Tibial nerve (tissue), 4 donors: ENCODE measurements at places on chromosomes 4 and X.

DNA sequence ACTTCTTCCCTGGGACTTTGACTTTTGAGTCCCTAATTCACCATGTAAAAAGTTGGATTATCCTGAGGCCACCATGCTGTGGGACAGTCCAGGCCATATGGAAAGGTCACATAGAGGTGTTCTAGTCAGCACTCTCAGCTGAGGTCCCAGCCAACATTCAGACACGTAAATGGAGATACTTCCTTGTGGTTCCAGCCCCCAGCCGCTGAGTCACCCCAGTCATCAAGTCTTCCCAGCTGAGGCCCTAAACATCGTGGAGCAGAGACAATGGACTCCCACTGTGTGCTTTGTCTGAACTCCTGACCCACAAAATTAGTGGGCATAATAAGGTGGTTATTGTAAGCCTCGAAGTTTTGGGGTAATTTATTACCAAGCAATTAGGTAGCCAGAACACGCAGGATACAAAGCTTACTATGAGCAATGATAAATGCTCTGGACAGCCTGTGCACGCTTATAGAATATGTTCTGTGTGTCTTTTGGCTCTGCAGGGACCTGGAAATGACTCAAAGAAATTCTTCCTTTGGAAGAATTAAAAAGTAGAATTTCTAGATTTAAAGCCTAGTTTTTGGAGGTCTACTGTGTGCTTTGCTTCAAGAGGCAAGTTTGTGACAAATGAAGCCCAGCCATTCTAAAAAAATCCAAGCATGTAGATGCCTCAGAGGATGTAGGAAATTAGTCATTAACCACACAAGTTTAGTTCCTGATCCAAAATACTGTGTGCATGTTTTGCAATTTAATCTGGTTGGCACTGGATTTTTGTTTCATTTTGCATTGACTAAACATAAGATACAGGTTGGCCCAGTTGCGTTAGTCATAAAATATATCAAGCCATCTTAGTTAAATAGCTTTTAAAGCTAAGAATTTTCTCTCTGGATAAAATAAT, 33.2 kb upstream of the SLC9A7 start:
- H3K27ac ChIP-seq, result no peak overlapping the region
- H3K36me3 ChIP-seq, result no peaks in the 10 kb centered on the region

- no peak for DNase-seq
- H3K4me1 ChIP-seq, result no peaks in the 10 kb centered on the region
- no peak overlapping the region for H3K4me3 ChIP-seq
- H3K27ac ChIP-seq, result no peak overlapping the region
Measured at GRCh38 chr4:16066586-16067128, 17.2 kb downstream of the PROM1 start.

DNA sequence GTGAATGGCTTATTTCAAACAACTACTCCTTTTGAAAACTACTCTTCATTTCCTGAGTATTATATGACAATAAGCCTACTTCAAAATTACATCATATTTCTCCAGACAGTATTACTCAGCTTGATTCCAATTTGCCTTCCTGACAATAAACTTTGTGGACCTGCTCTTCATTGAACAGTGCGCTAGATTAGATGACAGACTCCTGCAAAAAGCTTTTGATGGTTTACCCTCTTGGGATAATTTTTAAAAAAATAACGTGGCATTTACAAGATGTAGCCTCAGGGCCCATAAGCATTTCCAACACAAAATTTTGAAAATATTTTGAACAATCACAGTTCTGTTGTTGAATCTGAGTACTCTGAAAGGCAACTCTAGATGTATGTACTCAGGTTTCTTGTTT, 25.9 kb downstream of the MGAT4D start:
- no peak overlapping the region for H3K27ac ChIP-seq
- no peaks in the 10 kb centered on the region for H3K4me1 ChIP-seq
- no peaks in the 10 kb centered on the region for H3K36me3 ChIP-seq
- H3K27me3 ChIP-seq, result no peaks in the 10 kb centered on the region
- H3K4me3 ChIP-seq, result no peak overlapping the region

DNA sequence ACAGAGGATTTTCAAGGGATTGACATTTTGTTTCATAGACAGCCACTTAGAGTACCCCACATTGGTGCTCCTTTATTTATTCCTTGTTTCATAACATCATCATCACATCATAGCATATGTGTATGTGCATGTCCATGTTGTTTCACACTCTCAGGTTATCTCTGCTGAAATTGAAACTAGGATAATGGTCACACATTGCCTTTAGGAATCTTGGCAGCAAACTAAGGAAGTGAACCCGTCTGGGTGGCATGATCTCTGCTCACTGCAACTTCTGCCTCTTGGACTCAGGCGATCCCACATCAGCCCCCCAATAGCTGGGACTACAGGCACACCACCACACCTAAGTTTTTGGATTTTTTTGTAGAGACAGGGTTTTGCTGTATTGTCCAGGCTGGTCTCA, 234.2 kb upstream of the ANKRD50 start:
- H3K36me3 ChIP-seq, result no peaks in the 10 kb centered on the region
- H3K27ac ChIP-seq, result no peak overlapping the region
- no peaks in the 10 kb centered on the region for H3K27me3 ChIP-seq
- DNase-seq, result no peak
- no peaks in the 10 kb centered on the region for H3K4me1 ChIP-seq

- H3K36me3 ChIP-seq, result no peaks in the 10 kb centered on the region
- no peak overlapping the region for H3K27ac ChIP-seq
- no peaks in the 10 kb centered on the region for H3K27me3 ChIP-seq
- DNase-seq, result no peak
- H3K4me1 ChIP-seq, result no peaks in the 10 kb centered on the region
Measured at GRCh38 chr4:110372485-110372884, 103.5 kb upstream of the ENPEP start.

GRCh38 chrX:100975212-100975611, 5.7 kb downstream of the ARL13A start:
- no peak overlapping the region for H3K27ac ChIP-seq
- H3K27me3 ChIP-seq, result no peaks in the 10 kb centered on the region
- H3K4me1 ChIP-seq, result no peaks in the 10 kb centered on the region
- DNase-seq, result no peak
- H3K4me3 ChIP-seq, result no peak overlapping the region

- H3K27ac ChIP-seq, result no peak overlapping the region
- H3K4me3 ChIP-seq, result no peak overlapping the region
- H3K27me3 ChIP-seq, result peaks cover 18% of the 10 kb centered on the region
- H3K4me1 ChIP-seq, result no peaks in the 10 kb centered on the region
- no peaks in the 10 kb centered on the region for H3K36me3 ChIP-seq
Measured at GRCh38 chrX:106178826-106179225, 10.7 kb downstream of the PWWP3B start.

- no peaks in the 10 kb centered on the region for H3K36me3 ChIP-seq
- no peaks in the 10 kb centered on the region for H3K4me1 ChIP-seq
- H3K27me3 ChIP-seq, result no peaks in the 10 kb centered on the region
- no peak overlapping the region for H3K4me3 ChIP-seq
- H3K27ac ChIP-seq, result no peak overlapping the region
Measured at GRCh38 chr4:138577145-138577544, 335.0 kb upstream of the SLC7A11 start.

DNA sequence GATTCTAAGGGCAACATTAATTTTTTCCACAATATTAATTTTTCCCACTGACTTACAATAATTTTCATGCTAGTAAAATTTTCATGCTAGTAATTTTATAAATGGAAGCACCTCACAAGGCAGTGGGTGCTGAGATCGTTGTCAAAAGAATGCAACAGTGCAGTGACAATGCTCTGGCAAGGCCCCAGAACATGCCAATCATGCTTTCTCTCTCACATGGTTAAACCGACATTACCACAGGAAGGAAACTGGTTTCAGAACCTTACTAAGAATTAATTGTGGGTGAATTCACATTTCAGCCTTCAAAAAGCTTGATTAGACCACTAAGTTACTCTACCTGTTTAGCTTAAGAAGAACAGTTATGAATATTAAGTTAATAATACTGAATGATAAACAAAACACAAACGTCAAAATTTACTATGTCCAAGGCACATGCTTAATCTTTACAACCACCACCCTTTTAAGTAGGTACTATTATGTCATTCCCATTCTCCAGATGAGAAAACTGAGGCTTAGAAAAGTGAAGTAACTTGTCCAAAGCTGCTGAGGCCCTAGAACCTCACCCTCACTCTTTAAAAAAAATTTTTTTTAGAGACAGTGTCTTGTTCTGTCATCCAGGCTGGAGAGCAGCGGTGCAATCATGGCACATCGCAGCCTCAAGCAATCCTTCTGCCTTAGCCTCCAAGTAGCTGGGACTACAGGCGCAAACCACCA, 10.0 kb upstream of the OPHN1 start:
- no peaks in the 10 kb centered on the region for H3K36me3 ChIP-seq
- no peak overlapping the region for H3K27ac ChIP-seq
- no peak for DNase-seq
- H3K27me3 ChIP-seq, result no peaks in the 10 kb centered on the region

DNA sequence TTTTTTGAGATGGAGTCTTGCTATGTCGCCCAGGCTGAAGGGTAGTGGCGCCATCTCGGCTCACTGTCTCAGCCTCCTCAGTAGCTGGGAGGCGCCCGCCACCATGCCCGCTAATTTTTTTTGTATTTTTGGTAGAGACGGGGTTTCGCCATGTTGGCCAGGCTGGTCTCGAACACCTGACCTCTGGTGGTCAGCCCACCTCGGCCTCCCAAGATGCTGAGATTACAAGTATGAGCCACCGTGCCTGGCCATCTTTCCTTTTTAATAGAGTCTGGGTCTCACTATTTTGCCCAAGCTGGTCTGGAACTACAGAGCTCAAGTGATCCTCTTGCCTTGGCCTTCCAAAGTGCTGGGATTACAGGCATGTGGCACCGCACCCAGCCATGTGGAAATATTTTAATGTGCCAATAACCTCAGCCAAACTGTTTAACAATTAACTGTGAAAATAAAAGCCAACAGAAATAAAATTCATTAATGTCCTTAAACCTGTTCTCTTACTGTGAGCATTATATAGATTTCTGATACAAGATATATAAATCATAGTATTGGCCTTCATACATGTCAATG, 16.3 kb downstream of the PDS5A start:
- H3K4me3 ChIP-seq, result no peak overlapping the region
- H3K27ac ChIP-seq, result no peak overlapping the region
- no peaks in the 10 kb centered on the region for H3K36me3 ChIP-seq

DNA sequence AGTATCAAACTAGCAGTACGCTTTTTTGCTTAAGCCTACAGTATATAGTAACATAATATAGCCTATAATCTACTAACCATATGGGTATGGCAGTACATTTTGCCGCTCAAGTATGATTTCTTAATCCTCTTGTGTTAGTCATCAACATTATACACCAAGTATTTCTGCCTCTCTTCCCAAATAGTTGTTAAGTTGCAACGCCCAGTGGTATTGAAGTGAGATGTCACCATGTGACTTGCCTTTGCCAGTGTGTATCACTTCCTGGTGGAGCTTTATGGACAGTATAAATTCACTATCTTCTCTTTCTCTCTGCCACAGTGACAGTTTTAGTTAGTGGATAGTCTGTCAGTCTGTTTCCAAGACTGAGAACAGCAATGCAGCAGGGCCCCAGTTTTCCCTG, 535.5 kb downstream of the PDHA2 start:
- DNase-seq, result no peak
- no peak overlapping the region for H3K4me3 ChIP-seq
- H3K27me3 ChIP-seq, result no peaks in the 10 kb centered on the region
- no peaks in the 10 kb centered on the region for H3K36me3 ChIP-seq

- no peak for DNase-seq
- H3K4me3 ChIP-seq, result no peak overlapping the region
- no peaks in the 10 kb centered on the region for H3K4me1 ChIP-seq
- no peaks in the 10 kb centered on the region for H3K36me3 ChIP-seq
- no peaks in the 10 kb centered on the region for H3K27me3 ChIP-seq
Measured at GRCh38 chr4:158875026-158875425, 106.2 kb downstream of the FNIP2 start.

DNA sequence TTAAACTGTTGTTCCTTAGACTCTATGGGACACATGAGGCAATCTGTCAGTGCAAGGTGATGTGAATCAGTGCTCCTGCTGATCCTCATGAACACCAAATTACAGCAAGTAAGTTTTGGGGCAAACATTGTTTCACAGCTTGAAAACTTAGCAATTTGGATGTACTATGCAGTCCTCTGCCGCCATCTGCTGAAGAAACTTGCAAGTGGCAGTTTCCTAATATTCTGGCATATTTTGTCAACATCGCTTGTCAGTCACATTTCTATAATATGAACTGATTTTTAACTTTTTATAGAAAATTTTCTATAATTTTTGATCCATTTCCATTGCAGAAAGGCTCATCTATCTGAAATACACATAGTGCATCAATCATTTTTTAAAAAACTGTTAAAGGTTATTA, 56.3 kb downstream of the ZAR1 start:
- H3K27me3 ChIP-seq, result no peaks in the 10 kb centered on the region
- no peak overlapping the region for H3K4me3 ChIP-seq
- H3K27ac ChIP-seq, result no peak overlapping the region
- no peaks in the 10 kb centered on the region for H3K4me1 ChIP-seq
- DNase-seq, result no peak

DNA sequence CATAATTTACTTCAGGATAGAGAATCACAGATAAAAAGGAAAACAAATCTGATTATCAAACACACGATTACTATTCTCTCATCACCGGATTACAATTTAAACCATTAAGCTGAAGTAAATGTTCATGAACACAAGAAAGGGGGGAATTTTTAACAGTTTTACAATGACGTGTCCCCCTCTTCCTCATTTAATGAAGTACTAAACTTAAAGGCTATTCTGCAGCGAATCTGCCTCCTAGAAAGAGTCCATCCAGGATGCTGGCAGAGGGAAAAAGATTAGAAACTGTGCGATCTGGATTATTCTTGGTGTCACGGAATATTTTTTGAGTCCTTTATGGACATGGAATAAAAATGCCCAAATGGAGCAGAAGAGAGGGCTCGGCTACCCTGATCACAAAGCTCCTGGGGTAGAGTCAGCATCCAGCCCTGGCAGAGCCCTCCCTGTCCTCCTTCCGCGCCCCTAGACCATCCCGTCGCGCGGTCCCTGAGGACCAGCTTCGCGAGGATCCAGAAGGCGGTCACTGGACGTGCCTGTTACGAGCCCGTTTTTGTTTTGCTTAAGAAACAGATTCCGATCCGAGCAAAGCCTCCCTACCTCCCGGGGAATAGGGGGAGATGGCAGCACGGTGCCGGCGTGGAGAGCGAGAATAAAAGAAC, 1.2 kb downstream of the ELF2 start:
- H3K4me1 ChIP-seq, result peaks cover 5% of the 10 kb centered on the region
- DNase-seq, result no peak
- peak overlapping the region; percentile 92 for H3K4me3 ChIP-seq
- H3K27ac ChIP-seq, result peak overlapping the region; percentile 99
- H3K27me3 ChIP-seq, result no peaks in the 10 kb centered on the region

DNA sequence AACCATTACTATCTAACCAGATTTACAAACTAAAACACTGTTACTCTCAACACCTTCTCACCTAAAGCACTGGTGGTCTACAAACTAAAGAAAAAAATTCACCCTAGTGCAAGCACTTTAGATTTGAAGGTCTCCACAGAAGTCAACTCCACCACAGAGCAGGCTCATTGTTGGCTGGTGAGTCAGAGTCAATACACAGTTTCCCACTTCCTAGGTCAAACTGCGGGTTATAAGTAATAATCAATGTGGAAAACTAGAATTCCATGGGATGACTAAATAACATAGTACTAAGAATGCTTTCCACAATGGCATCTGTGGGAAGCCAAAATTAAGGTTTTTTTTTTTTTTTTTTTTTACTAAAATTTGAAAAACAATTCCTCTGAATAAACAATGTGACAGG, 191.8 kb downstream of the PDGFC start:
- H3K27ac ChIP-seq, result no peak overlapping the region
- no peak for DNase-seq
- no peaks in the 10 kb centered on the region for H3K36me3 ChIP-seq
- H3K4me1 ChIP-seq, result no peaks in the 10 kb centered on the region

- peaks cover 3% of the 10 kb centered on the region for H3K36me3 ChIP-seq
- no peak overlapping the region for H3K27ac ChIP-seq
- DNase-seq, result no peak
- no peaks in the 10 kb centered on the region for H3K4me1 ChIP-seq
Measured at GRCh38 chr4:79253168-79253567, 72.7 kb downstream of the NAA11 start.
